ENCODE measurements at places on chromosomes 13 and 19.

DNA sequence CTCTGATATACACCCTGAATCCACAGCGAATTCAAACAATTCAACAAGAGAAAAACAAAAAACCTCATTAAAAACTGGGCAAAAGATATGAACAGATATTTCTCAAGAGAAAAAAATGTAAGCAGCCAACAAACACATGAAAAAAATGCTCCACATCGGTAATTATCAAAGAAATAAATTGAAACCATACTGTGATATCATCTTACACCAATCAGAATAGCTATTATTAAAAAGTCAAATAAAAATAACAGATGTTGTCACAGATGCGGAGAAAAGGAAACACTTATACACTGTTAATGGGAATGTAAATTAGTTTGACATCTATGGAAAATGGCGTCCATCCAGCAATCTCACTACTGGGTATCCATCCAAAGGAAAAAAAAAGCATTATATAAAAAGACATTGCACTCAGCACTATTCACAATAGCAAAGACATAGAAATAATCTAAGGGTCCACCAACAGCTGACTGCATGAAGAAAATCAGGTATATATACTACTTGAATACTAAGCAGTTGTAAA, 1495.0 kb upstream of the PCDH20 start:
- DNase-seq, result no peak

DNA sequence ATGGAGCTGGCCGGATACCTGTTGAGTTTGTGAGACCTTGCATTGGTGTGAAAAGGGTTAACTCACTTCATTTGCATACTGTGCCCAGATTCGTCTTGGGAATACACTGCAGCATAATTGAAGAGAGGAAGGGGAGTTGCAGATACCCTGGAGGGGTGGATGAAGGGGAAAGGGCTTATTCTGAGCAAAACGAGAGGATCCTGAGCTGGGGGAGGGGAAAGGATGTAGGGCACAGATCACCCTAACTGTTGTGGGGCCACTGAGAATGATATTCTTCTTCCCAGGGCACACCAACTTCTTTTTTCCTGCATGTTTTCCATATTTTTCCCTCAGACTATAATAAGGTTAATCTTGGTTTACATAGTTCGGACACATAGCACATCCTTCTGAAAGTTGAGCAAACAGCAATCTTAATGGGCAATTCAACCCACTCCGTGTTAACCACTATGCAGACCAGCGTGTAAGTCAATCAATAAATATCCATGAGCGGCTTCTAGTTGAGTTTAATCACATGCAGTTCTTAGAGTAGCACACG, 11.7 kb upstream of the PTPRS start:
- DNase-seq, result no peak

- no peak for DNase-seq
Observed at GRCh38 chr13:111952814-111953213, 114.1 kb upstream of the SOX1 start.

DNA sequence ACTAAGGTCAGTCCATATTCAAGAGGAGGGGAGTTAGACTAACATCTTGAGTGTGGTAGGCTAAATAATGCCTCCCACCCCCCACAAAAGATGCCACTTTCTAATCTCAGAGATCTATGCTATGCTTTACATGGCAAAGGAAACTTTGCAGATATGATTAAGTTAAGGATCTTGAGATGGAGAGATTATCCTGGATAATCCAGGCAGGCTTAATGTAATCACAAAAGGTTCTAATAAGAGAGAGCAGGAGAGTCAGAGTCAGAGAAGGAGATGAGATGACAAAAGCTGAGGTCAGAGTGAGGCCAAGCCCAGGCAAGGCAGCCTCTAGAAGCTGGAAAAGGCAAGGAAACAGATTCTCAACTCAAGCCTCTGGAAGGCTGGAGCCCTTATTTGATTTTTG, 1011.6 kb downstream of the PCDH9 start:
- no peak for DNase-seq

DNA sequence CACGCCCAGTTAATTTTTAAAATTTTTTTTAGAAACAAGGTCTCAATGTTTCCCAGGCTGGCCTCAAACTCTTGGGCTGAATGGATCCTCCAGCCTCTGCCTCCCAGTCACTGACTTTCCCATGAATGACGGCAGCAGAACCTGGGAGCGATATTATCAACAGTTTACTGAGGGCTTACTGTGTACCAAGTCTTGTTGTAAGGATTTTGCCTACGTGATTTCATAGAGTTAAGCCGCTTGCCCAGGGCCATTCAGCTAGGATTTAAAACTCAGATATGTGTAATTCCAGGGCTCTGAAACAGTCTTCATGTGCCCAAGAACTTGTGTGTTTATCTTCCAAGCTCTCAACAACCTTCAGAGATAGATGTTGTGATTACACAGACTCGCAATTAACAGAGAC, 6.0 kb upstream of the KXD1 start:
- no peak for DNase-seq

GRCh38 chr19:31099515-31100205, 249.6 kb downstream of the TSHZ3 start:
- DNase-seq, result no peak

GRCh38 chr13:112997188-112998130, 28.4 kb downstream of the MCF2L start:
- no peak for DNase-seq

GRCh38 chr19:46460055-46460454, 11.3 kb downstream of the PNMA8A start:
- no peak for DNase-seq

DNA sequence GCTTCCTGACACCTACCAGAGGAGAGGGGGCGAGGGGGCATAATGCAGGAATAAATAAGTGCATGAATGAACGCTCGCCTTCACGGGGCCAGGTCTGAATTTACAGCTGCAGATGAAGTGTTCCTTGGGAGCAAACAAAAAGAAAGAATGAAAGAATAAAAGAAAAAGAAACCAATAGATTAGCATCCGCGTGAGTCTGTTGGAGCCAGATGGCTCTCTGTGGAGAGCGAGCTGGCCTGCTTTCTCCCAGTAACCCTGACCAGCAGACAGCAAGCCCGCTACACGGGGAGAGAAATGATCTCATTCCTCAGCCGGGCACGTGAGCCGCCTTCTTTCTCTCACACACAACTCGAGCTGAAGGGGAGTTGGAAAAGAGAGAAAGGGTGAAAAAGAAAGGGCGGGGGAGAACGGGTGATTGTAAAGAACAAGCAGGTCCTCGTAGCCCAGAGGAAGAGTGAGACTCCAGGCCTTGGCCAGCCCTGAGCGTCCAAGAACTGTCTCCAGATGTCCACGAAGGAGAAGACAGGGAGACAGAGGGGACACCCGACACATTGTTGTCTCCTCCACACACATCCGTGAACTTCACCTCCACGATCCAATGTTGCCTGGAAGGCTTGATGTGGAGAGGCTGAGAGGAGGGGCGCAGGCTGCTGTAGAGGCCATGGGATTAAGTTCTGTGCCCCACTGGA, 81.4 kb downstream of the RNASEH2B start:
- no peak for DNase-seq

GRCh38 chr19:41364524-41365391, 809 bp upstream of the B9D2 start:
- DNase-seq, result no peak

DNA sequence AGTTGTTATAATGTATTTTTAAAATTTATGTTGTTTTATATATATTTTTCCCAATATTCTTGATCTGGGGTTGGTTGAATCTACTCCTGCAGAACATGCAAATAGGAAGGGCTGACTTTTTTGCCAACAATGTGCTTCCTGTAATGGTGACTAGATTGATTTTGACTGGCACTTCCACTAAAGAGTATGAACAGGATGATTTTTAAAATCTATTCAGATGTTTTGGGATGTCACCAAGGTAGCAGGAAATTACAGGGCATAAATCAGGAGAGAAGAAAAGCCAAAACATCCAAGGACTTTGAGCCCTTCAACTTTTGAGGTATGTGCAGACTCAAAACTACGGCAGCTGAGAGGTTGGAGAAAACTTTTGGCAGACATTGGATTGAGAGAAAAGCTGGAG, 1047.6 kb downstream of the SLITRK5 start:
- no peak for DNase-seq

- no peak for DNase-seq
Observed at GRCh38 chr19:6236310-6237291, 43.2 kb downstream of the MLLT1 start.
